ENCODE measurements at places on chromosomes 5 and 9.

GRCh38 chr5:59357381-59357977 is 536.0 kb downstream of the PDE4D start:
- DNase-seq, result no peak

GRCh38 chr9:127033789-127034188 is 88.6 kb downstream of the ANGPTL2 start:
- no peak for DNase-seq

DNA sequence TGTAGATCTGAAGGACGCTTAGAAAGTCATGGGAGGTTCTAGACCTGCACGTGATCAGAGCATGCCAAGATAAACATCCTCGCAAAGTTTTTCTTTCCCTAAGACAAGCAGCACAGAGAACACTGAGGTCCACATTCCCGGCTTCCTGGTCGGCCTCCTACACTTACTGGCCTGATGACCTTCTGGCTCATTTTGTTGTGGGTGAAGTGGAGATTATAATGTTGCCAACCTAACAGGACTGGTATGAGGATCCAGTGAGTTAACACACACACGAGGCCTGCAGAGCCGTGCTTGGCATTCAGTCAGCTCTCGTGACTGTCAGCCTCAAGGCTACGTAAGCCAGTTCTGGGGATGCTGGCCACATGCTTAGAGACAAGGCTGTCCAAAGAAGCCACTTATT is 186.0 kb downstream of the TENT4A start:
- DNase-seq, result no peak

GRCh38 chr9:124812441-124812876 is 35.5 kb downstream of the OLFML2A start:
- DNase-seq, result no peak

GRCh38 chr5:57216714-57217113 is 42.9 kb downstream of the GPBP1 start:
- no peak for DNase-seq

DNA sequence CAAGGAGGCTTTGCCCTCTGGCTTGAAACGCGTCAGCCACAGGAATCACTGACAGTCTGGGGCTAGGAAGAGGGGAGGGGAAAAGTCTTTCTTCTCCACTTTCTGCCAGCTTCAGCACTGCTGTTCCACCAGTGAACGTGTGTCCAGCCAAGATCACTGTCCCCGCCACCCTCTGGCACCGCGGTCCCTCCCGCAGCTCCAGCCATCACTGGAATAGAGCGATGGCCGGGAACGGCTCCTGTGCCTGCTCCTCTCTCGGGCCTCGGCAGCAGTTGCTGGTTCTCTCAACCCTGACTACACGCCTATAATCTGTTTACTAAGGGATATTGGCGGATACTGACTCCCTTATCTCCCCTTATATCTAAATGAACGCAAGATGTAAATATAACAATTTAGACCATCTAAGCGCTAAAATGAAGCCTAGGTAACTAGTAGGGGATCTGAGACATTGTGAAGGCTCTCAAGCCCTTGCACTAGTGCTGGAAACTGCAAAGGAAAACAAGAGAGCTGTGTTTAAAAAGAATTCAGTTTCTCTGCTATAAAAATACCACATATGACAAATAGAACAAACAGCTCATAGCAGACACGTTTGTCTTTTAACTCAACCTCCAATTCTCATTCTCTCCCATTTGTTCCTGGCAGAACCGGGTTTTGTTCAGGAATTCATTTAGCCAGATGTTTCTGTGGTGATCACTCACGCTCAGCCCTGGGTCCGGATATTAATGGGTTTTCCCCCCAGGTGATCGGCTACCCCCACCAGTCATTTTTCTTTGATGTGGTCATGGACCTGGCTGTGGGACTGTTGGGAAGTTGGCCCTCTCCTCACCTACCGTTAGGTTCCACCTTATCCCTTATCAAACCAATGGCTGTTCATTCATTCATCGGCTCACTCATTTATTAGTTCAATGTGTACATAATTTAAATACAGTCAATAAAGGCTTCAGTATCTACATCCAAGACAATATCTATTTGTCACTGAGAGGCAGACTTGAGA is 149.8 kb downstream of the MED10 start:
- DNase-seq, result no peak

- DNase-seq, result no peak
Observed at GRCh38 chr9:134957165-134957944, 39.6 kb upstream of the FCN1 start.

DNA sequence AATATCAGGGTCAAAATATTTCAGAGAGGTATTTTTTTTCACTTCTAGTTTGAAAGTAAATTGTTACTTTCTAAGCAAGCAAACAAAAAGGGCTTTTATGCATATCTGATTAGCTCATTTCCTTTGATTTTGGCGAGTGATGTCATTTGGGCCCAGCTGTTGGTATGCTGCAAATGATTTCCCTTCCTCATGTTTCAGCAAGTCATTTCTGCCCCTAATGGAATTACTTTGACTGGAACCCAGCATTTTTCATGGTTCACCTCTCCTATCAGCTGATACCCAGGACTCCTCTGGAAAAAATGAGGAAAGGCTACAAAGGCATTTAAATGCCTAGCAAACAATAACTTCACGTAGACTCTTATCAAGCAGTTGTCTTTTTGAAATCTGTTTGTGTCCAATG is 500.6 kb downstream of the EBF1 start:
- no peak for DNase-seq

DNA sequence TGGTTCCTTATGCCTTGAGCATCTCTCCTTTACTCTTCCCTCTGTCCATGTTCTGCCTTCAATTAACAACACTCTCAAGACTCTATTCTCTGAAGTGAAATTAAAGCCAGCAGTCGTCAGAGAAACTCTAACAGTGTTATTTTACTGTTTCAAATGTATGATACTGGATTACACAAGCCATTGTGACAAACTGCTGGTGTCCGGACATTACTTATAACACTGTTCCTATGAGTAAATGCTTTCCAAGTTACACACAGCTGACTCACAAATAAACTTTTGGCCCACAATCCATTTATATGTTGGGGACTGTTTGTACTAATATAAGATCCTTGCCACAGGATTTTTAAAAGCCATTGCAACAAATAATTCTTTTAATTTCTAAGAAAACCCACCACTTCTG is 63.2 kb upstream of the GHR start:
- DNase-seq, result no peak

DNA sequence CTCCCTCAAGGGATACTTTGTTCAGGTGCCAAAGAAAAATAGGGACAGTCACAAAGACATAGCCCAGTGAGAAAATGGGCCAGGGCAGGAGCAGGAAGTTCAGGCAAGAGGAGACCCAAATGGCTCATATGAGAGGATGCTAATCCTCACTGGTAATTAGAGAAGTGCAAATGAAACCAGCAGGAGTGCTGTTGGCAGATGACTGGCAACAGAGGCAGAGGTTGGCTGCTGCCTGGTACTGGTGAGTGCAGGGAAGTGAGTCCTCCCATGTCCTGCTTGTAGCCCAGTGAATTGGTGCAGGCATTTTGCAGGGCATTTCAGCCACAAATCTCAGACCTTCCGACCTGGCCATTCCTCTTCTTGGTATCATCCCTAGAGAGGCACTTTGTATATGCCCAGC is 23.5 kb downstream of the ODF2 start:
- no peak for DNase-seq

DNA sequence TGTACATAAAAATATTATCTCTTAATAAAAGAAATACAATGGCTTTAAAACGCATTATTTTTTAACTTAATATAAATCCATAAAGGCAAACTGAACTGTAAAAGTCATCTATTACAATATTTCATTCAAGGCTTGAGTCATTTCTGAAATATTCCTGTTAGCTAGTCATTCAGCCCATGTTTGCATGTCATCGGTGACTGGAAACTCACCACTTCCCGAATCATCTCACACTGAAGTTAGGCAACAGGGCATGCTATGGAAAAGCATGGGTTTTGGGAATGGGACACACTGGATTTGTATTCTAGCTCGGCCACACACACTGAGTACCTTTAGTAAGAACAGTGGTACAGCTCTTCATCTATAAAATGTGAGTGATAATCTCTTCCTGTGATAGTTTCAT is 691.1 kb upstream of the C9orf72 start:
- DNase-seq, result no peak

DNA sequence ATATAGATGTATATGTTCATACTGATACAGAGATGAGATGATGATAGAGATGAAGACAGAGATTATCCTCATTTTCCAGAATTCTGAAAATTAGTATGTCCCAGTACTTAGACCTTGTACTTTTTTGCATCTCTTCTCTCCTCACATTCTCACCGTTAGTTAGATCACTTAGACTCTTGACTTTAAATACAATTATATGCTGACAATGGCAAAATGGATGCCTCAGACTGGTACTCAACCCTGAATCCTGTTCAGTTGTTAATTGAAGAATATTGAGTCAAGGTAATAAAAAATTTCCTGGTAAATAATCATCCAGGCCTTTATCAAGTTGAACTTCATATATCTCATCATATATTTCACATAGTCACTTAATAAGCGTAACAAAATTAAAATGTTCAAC is 505.4 kb downstream of the EFNA5 start:
- DNase-seq, result no peak

- DNase-seq, result no peak
Observed at GRCh38 chr9:108543251-108543778, 312.5 kb downstream of the ACTL7B start.
